Activated naive CD4-positive, alpha-beta T cell (primary cell): ENCODE measurements at places on chromosomes 6 and 20.

DNA sequence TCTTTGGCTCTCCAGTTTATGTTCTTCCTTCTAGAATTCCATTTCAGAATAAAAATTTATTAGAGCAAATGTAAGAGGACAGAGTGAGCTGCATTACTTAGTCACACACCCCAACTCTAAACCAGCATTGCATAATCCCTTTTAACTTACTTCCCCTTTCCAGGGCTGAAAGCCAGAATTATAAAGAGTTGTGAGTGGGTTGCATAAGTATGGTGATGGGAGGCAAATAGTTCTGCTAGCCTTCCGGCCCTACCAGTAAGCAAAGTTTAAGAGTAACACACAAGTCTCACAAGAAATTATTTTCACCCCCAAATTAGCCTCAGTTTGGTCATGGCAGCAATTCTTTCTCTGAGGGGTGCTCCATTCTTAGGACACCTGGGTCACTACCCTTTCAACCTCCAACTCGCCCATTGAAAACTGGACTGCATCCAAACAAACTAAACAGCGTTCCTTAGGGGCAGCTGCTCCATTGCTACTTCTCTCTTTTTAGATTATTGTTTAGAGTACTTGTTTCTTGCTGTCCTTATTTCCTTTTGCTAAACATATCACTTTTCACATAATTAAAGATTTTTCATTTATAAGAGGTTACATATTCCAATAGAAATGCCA lies 1.6 kb downstream of the KIAA0408 start:
- DNase-seq: no peak

- no peak for DNase-seq
Observed at GRCh38 chr20:40160097-40160550, 528.9 kb downstream of the MAFB start.

GRCh38 chr6:147950623-147950987 lies 392.0 kb upstream of the SASH1 start:
- no peak for DNase-seq

DNA sequence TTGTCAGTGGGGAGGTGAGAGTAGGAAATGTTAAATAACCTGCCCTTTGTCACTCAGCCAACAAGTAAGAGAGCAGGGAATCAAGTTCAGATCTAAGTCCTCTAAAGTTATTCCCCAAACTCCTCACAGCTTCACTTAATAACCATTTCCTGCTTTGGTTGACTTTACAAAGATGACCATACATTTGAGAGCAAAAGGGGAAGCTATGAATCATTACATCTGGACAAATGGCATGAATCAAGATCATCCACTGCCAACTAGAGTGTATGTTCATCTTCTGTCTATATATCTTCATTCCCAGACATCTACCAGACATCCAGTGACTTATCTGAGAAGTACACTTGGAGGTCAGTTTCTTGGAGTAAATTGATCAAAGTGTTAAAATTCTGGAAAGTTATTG lies 15.1 kb upstream of the HIVEP2 start:
- DNase-seq: no peak

- DNase-seq: no peak
Observed at GRCh38 chr6:132505158-132505557, 7.8 kb downstream of the STX7 start.

DNA sequence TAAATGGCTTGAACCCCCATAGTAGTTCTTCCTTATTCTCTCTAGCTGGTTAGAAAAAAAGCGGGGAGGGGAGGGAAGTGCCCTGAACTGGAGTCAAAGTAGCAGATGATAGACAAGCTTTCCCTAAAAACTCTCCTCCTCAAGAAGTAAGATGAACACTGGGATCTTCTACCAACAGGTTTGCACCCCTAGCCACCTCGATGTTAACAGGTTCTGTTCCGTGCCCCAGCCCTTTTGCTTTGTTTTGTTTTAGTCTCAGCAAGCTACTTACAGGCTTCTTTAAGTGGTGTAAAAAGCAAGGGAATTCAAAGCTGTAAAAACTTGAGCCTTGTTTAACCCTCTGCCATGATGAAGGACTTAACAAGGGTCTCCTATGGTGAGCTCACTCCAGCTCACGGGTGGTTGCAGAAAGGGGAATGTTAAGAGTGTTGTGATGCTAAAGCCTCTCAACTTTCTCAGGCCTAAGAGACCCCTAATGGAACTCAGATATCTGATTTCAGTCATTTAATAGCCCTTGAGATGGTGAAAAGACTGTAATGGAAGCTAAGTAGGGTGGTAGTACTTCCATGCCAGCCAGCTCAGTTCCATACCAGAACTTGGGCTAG lies 106.0 kb downstream of the FOXO3 start:
- no peak for DNase-seq
